Progenitor cell of endocrine pancreas (in vitro differentiated cells): ENCODE measurements at places on chromosomes 11 and 22.

GRCh38 chr22:17063411-17064106, 21.2 kb upstream of the IL17RA start:
- DNase-seq, result no peak

DNA sequence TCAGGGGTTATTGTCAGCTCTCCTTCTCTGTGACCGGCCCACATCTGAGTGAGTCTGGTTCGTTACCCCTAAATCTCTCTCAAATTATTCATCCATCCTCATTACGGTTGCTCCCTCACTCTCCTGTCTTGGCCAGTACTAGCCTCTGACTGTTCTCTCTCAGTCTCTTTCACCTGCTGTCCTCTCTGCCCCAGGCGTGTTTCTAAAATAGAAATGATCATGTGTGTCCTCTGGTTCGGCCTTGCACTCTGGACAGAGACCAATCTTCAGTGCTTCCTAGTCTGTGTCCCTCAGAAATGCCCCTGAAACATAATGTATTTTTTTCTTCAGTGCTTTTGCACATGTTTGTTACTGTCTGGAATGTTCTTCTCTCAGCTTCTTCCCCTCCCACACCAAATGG, 4.9 kb downstream of the PSMD13 start:
- no peak for DNase-seq

DNA sequence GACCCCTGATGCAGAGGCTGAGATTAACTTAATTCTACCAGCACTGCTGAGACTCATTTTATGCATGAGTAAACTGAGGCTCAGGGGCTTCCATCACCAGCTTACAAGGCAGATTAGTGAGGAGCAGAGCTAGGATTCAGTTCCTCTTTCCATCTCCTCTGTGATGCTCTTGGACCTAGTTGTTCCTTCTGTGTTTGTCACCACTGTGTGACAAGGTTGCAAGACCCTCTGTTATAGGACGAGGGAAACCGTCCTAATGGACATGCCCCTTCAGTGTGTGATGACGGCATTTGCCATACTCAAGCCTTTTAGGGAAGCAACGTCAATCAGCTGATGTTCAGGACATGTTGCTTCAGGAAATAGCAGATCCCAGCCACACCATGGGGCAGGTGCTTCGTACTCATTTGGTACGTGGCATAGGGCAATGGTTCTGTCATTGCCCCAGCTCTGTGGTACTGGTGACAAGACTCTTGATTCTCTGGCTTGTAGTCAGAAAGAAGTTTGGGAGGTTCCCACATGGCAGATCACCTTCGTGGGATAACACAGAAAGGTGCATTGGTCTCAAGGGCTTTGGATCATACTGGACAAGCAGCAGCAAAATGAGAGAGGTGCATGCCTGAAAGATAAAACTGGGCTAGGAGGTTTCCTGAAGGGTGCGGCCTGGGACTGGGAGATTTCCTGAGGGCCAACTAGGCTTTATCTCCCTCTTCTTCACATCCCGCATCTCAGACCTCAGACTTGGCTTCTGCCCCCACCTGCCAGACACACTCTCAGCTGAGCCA, 23.9 kb upstream of the CD44 start:
- DNase-seq, result no peak

- DNase-seq, result no peak
These were observed 10.6 kb downstream of the ACAT1 start for GRCh38 chr11:108131993-108132392.

DNA sequence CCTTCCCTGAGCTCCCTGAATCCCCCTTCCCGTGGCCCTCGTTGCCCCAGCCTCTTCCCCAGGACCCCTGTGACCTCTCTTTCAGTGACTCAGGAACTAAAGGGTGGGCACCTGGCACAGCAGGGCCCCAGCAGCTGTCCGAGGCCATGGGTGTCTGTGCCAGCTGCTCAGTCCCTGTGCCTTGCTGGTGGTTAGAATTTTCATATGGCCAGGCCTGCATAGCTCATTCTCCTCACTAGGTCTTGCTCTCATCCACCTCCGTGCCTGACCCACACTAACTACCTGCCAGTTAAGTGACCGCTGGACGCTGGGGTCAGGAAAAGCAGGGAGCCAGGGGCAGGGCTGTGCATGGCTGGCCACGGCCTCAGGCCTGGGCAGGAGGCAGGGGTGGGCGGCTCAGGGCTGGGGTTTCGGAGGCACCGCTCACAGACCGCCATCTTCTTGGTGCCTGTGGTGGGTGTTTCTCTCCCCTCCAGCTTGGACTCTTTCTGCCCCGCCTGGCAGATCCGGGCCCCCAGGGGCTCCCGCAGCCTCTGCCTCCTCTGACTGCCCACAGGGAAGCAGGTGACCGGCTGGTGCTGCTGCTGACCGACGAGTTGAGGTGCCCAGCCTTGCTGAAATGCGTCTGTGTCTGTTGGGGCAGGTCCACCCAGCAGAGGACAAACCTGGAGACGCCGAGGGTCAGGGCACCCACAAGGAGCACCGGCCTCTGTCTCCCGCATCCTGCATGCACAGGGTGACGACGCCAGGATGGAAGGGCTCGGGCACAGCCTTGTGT, 20.3 kb downstream of the MRGPRD start:
- DNase-seq, result no peak
